Stimulated activated CD8-positive, alpha-beta memory T cell treated with anti-CD3 and anti-CD28 coated beads, Interleukin-7, amount 100 ng/mL, for 1 hour (primary cell): ENCODE measurements at places on chromosomes 5 and 9.

DNA sequence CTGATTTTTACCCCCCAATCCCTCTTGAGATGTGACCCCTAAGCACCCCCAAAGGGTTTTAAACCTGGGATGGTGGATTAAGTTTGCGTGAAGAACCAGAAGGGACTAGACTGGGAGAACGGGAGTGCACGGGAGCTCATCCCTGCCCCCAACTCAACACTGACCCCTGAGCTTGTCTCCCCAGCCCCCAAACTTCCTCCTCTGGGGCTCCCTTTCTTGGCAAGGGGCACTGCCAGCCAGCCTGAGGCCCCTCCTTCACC is 5.0 kb upstream of the SET start:
- no peak for DNase-seq

- no peak for DNase-seq
Observed at GRCh38 chr5:167229751-167230150, 1061.7 kb upstream of the WWC1 start.

DNA sequence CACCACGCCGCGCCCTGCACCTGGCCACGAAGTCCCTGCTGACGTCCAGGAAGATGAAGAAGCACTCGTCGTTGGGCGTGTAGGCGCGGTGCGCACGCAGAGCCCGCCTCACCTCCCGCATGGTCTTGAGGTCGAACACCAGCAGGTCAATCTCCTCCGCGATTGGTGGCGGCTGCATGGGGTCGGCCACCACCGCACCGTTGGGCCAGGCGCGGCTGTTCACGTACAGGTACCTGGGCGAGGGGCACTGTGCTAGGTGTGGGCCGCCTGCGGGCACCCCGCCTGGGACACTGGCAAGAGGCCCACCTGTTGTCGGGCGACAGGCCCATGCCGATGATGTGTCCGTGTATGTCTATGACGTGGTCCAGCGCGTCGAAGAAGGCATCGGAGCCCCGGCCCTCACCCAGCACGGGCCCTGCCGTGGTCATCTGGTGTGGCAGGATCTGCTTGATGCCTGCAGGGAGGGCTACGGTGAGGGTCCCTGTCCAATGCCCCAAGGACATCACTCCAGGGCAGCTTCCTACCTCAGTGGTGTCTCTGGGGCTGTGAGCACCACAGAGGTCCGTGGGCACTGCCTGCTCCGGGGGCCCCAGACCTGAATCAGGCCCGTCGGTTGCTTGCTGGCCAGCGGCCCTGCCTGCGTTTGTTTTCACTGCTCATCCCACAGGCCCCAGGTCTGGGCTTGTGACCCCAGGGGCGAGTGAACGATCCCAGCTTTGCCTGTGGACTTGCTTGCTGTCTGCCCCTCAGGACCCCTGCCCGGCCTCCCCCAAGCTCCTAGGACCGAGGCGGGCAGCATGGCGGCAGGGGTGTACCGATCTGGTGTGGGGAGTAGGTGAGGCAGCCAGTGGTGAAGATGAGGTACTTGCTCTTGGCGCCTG is 3.1 kb downstream of the FBXW5 start:
- DNase-seq, result no peak

DNA sequence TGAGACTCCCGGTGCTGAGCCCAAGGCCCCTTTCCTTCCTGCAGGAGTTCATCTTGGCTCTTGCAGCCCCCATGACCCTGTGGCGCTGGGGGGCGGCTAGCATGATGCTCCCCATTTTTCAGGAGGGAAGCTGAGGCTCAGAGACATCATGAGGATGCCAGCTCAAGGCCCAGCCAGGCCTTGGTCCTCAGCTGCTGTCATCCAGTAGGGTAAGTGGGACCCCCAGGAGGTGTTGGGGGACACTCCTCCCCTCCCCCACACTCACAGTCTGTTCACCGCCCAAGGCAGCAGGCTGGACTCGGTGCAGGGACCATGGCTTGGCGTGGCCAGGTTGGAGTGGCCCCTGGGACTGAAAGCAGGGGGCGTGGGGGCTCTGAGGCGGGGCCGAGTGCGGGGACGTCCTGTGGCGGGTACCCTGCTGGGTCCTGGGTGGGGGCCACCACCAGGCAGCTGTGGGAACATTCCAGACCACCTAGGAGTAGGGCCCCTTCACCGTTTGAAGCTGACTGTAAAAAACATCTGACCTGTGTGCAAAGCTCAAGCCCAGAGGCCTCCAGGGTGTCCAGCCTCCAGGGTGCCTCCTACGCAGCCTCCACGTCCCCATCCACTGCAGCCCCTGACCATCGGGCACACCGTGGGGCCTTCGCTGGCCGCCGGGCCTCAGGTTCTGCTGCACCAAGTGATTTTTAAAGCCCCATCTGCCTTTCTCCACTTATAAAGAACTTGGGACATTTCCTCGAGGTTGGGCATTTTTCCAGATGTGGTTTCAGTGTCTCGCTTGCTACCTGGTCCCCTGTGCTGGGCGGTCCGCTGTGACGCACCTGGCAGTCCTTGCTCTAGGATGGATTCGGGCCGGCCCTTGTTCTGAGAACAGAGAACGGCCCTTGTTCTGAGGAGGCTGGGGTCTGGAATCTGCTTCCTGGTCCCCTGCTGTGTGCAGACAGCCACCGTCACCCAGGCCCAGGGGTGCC is 3.4 kb upstream of the NOTCH1 start:
- DNase-seq, result no peak
